Breast epithelium (tissue), 4 donors: ENCODE measurements at places on chromosomes 6 and 20.

DNA sequence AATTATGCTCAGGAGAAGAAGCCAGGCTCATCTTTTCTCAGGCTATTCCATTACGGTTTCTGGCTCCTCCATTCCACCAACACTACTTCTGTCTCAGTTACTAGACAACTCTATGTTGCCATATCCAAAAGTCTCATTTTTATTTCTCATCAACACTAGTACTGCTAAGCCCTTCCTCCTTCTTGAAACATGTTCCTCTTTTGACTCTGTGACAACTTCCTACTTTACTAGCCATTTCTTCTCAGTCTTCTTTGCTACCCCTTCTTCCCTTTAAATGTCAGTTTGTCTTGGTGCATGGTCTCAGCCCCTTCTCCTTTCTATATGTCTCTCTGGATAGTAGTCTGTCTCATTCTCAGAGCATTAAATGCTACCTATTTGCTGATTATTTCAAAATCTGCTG, 7.1 kb upstream of the ADGRG6 start:
- DNase-seq, result no peak

- DNase-seq, result peak; percentile 90
Observed at GRCh38 chr20:18001131-18001921, 32.5 kb downstream of the MGME1 start.

GRCh38 chr6:85493389-85493788, 43.5 kb downstream of the NT5E start:
- no peak for DNase-seq

DNA sequence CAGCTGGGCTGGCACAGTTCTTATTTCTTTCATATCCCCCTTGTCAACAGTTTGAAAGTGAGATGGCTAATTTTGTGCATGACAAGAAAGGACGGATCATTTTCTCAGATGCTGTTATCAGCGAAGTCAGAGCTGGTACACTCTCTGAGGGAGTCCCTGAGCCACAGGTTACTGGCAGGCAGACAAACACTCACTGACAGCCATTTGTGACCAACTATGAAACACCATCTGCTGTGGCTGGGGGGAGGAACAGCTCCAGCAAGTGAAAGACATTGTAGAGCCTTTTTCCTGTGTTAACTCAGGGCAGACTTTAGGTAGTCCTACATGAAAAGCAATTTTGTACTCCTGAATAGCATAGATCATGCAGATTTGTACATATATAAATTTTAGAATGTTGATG, 22.2 kb downstream of the OLIG3 start:
- no peak for DNase-seq

- no peak for DNase-seq
Observed at GRCh38 chr20:41592516-41593216, 25.5 kb downstream of the CHD6 start.
